ENCODE measurements at places on chromosomes 4 and X. TPM values are rescaled to one million over a fixed set of nuclear protein-coding genes. Genes with fewer than 3 reads are reported as not detected.

DNA sequence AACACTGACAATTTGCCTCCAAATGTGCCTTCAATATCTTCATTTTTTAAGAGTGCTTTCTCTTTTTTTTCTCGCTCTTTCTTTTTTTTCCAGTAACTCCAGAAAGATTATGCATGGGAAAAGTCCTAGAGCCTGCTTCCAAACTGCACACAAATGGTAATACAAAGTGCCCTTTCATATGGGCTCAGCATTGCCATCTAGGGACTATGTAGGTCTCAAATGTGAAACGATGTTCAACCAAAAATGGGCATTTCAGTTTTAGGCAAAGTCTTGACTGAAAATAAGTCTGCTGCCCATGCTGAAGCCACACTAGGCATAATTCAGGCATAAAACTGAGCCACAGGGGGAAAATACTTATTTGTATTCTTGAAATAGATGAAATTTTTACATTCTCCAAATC is 65.6 kb downstream of the SYNPO2 start:
- no peak for DNase-seq

DNA sequence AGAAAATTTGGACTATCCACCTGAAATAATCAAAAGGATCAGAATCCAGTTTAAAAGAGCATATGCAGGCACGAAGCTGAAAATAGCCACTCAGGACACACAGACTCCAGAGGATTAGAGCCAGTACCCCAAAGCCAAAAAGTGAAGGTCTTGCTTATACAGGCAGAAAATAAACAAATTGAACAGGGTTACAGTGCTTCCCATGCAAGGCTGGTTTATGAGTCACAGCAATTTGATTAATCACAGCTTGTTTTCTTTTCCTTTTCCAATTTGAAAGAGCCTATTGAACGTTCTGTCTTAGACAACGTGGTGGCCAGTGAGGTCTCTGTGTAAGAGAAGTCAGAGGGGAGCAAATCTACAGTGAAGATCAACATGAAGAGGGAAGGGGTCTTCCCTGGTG is 10.2 kb downstream of the HGFAC start:
- DNase-seq, result no peak

GRCh38 chrX:20477836-20478524 is 211.3 kb upstream of the RPS6KA3 start:
- DNase-seq, result peak; percentile 57

DNA sequence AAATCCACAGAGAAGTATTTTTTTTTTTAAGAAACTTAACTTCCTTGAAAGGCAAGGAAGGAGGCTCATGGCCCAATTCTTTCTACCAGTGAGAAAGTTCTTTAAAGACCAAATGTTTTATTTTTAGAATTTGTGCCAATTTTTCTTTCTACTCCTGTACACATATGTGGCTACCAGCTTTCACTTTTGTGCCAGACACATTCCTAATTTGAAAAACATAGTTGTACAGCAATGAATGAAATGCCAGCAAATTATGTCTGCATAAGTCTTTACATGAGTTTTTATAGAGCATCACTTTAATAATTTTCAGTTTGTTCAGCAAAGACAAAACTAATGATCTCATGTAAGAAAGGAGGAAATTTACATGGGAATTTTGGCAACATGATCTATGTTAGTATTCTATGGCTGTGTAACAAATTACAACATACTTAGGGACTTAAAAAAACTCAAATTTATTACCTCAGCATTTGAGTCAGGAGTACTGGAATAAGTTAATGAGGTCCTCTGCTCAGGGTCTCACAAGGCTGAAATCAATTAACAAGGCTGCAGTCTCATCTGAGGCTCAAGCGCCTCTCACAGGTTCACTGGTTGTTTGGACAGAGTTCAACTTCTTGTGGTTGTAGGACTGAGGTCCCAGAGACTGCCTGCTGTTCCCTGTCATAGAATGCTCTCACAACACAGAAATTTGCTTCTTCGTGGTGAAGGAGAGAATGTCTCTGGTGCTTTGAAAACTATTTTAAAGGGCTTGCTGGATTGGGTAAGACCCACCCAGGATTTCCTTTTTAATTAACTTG is 678.2 kb upstream of the FAM241A start:
- no peak for DNase-seq

DNA sequence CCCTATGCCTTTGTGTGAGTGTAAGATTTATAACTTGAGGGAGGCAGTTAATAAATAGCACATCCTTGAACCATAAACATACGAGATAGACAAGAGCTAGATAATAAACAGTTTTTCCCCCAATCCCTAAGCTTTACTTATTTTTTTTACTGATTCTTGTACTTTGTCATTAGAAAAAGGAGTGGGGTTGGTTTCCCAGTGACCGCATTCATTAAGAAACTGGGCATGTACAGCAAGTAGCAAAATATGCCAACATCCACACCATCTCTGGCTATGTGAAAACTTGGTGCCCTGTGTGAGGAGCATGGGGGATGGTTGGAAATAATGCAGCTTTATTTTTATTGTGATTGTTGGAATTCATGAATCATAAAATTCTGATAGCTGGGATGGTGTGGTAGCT is 176.2 kb downstream of the CBR4 start:
- no peak for DNase-seq

DNA sequence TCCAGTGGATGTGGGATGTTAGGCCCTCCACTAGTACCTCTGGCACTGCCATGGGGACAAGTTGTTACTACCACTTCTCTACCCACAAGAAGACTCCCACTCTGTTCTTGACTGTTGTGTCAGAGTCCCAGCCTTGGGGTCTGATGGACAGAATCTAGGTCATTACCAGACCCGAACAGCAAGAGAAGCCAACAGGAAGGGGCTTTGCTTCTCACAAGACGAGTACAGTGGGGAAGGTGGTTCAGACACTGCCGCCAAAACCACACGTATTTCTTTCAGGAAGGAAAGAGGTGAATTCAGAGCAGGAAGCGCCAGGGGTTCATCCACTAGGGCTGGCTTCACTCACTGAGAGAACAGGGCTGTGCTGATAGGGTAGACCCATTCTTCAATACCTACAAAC is 161.3 kb upstream of the KIT start:
- DNase-seq, result no peak

DNA sequence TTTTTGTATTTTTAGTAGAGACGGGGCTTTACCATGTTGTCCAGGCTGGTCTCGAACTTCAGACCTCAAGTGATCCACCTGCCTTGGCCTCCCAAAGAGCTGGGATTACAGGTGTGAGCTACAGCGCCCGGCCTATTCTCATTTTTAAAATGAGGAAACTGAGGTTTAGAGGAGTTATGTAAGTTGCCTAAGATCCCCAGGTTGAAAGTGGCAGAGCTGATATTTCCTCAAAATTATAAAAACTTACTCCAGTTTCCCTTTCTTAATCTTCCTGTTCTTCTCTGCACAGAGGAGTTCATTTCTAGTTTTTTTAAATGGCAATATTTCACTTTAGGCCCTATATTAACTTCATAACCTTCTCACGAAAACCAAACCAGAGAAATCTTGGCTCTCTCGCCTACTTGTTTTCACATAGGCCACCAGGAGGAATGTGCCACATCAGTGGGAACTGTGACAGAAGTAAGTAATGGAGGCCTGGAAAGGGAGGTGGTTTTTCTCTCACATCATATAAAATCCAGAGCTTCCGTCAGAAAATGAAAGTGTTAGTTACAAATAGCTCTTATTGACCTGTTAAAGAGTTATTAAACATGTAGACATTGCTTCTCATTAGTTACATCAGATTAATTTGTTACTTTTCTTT is 16.1 kb upstream of the RS1 start:
- no peak for DNase-seq

- no peak for DNase-seq
Measured at GRCh38 chr4:165308166-165308565, 19.3 kb upstream of the MSMO1 start.

Gene XKRX
- 25.5 TPM for total RNA-seq

Gene HEPH
- 12.2 TPM for total RNA-seq

Gene ASMT
- not detected for total RNA-seq

Measured in upper lobe of left lung (tissue), 6 donors.